ENCODE measurements at places on chromosomes 1 and 21.

DNA sequence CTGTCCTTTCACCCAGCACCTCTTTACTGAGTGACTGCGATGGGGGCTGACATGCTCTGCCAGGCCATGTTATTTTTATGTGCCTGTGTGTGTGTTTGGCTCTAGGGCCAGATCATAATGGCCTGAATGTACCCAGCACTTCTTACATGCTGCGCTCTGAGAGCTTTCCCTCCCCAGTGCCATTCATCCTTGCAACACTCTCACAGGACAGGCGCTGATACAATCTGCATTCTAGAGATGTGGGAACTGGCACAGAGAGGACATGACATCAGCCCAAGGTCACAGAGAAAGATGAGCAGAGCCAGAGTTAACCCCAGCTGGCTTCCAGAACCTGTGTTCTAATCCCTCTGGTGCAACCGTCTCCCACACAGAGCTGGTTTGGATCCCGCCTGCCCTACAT is 54.5 kb downstream of the ARHGEF10L start:
- DNase-seq = no peak
- H3K4me1 ChIP-seq = no peaks in the 10 kb centered on the region
- H3K4me3 ChIP-seq = no peak overlapping the region
- no peaks in the 10 kb centered on the region for H3K36me3 ChIP-seq

DNA sequence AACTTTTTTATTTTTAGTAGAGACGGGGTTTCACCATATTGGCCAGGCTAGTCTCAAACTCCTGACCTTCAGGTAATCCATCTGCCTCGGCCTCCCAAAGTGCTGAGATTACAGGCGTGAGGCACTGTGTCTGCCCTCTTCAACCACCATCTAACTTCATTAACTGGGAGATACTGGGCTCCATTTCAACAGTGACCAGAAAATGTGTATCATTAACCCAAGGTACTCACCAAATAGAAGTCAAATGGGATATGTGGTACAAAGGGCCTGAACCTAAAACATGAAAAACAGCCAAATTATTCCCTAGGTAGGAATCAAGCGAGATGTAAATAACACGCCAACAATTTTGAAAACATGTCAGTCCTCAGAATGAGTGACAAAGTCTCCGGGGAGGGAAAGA is 1.2 kb downstream of the ILF2 start:
- no peak overlapping the region for H3K27ac ChIP-seq
- H3K27me3 ChIP-seq = no peaks in the 10 kb centered on the region
- DNase-seq = no peak
- peaks cover 20% of the 10 kb centered on the region for H3K4me1 ChIP-seq
- peaks cover 42% of the 10 kb centered on the region for H3K36me3 ChIP-seq

- no peak for DNase-seq
- no peaks in the 10 kb centered on the region for H3K36me3 ChIP-seq
- H3K27ac ChIP-seq = no peak overlapping the region
- no peaks in the 10 kb centered on the region for H3K27me3 ChIP-seq
- H3K4me3 ChIP-seq = no peak overlapping the region
Measured at GRCh38 chr1:192877283-192877886, 68.5 kb downstream of the RGS2 start.

DNA sequence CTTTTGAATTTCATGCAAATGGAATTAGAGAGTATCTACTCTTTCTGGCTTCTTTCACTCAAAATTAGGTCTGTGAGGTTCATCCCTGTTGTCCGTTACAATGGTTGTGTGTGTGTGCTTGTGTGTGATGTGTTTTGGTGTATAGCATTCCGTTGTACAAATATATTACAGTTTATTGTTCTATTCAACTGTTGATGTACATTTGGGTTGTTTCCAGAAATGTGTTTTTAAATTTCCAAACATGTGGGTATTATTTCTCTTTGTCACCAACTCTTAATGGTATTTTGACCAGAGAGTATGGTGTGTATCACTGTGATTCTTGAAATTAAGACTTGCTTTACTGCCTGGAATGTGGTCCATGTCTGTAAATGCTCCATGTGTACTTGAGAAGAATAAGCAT is 16.8 kb upstream of the HCRTR1 start:
- no peaks in the 10 kb centered on the region for H3K4me1 ChIP-seq
- no peaks in the 10 kb centered on the region for H3K27me3 ChIP-seq
- no peaks in the 10 kb centered on the region for H3K36me3 ChIP-seq
- no peak for DNase-seq
- no peak overlapping the region for H3K27ac ChIP-seq

DNA sequence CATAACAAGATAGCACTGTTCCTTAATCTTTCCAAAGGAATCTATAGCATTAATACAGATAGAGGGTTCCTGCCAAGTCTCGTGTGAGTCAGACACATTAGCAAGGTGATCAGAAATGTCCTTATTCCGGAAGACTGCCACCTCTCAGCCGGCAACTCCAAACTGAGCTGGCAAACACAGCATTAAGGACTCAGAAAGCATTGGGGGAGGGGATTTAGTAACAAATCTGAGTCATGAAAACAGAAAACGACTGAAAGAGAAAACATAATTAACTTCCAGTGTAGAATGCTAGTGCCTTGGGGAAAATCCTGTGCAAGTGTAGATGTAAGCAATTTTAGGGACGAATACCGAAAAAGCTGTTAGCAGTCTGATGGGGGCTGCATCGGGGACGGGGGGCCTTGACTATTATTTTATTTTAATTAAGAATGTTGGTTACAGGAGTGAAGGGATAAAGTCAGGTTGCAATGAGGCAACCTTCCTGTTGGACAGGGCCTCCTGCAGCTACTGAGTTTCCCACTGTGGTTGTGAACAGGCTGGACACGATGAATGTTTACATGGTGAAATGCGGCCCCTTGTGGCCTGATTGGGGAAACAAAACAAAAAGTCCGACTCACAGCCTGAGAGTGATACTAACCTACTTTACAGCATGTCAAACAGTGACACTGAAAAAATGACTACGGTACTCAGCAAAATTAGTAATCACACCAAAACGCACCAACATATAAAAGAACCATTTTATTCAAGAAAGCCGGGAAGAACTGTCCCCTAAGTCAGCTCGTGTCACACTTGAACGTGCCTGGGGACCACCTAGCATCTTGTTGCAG is 20.7 kb downstream of the MIS18A start:
- H3K27me3 ChIP-seq = no peaks in the 10 kb centered on the region
- no peak overlapping the region for H3K4me3 ChIP-seq

DNA sequence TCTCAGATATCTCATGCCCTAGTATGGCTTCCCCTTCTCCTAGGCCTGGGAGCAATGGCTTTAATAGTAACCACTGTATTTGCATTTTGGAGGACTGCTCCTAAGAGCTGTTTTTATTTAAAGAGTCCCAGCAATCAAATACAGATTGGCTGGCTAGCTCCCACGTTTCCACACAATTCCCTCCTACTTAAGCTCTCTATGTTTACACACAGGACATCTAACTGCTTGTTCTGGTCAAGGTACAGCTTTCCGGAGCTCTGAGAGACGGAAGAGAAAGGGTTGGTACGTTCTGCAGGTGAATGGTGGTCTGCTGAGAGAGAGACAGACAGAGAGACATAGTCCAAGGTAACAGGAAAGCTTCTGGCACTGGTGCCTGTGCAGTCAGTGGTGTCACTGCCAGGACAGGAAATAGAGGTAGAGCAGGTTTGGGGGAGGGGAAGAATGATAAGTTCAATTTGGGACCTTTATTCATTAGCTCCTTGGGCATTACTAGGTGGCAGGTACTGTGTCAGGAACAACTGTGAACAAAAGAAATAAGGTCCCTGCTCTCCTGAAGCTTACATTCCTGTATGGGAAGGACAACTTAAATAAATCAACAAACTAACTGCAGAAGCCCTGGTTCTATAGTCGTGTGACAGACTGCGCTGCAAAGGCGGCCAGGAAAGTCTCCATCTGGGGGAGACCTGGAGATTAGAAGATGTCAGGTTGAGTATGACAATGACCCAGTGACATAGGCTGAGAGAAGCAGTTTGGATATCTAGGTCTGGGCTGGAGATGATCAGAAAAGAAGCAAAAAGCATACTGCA is 1.2 kb upstream of the SLC25A33 start:
- no peak for DNase-seq
- H3K27me3 ChIP-seq = no peaks in the 10 kb centered on the region
- no peaks in the 10 kb centered on the region for H3K36me3 ChIP-seq
- peaks cover 10% of the 10 kb centered on the region for H3K4me1 ChIP-seq
- peak overlapping the region; percentile 62 for H3K27ac ChIP-seq

GRCh38 chr21:25234857-25235801 is 372.2 kb downstream of the MRPL39 start:
- no peak overlapping the region for H3K27ac ChIP-seq
- H3K27me3 ChIP-seq = no peaks in the 10 kb centered on the region
- DNase-seq = no peak
- no peaks in the 10 kb centered on the region for H3K36me3 ChIP-seq
- no peaks in the 10 kb centered on the region for H3K4me1 ChIP-seq

- peak overlapping the region; percentile 97 for H3K27ac ChIP-seq
- peaks cover 17% of the 10 kb centered on the region for H3K36me3 ChIP-seq
- H3K4me3 ChIP-seq = peak overlapping the region; percentile 73
- peak; percentile 47 for DNase-seq
Measured at GRCh38 chr1:234608911-234609690, 877 bp downstream of the IRF2BP2 start.

DNA sequence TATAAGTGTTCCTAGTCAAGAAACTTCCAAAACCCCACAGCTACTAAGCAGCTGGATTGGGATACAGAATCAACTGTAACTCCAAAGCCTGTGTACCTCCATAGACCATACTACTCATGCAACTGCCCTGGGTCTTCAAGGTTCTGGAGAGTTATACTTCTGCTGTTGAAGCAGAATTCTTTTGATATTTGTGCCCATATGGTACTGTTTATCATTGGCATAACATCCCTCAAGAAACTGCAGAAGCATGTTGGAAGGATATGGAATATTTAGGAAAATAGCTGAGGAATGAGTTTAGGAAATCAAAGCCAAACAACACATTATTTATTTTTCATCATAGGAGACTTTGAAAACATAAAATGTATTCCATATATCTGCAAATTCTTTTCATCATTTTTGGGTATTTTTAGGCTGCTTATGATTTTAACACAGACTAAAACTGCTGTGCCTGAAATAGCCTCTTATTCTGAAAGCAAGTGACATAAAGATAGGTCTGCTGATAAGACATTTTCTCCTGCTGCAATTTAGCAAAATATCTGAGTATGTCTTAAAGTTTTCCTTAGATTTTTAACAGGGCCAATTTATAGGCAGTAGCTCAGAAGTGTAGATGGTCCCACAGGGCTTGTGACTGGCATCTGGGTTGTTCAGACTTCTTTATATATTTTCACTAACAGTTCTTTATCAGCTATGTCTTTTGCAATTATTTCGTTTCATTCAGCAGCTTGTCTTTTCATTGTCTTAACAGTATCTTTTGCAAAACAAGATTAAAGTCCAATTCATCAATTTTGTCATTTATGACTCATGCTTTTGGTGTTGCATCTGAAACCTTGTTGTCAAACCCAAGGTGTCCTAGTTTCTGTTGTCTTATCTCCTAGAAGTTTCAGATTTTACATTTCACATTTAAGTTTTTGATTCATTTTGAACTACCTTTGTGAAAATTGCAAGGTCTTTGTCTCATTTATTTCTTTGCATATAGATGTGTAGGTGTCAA is 41.1 kb upstream of the ZNF124 start:
- H3K27ac ChIP-seq = no peak overlapping the region
- no peaks in the 10 kb centered on the region for H3K36me3 ChIP-seq
- DNase-seq = no peak
- no peak overlapping the region for H3K4me3 ChIP-seq

Measured in pancreas (tissue), 10 donors.